ENCODE measurements at places on chromosomes 5 and 9.

- H3K27me3 ChIP-seq: no peaks in the 10 kb centered on the region
- no peak for DNase-seq
- no peak overlapping the region for H3K4me3 ChIP-seq
- H3K27ac ChIP-seq: no peak overlapping the region
Observed at GRCh38 chr5:40223884-40224402, 455.8 kb upstream of the PTGER4 start.

DNA sequence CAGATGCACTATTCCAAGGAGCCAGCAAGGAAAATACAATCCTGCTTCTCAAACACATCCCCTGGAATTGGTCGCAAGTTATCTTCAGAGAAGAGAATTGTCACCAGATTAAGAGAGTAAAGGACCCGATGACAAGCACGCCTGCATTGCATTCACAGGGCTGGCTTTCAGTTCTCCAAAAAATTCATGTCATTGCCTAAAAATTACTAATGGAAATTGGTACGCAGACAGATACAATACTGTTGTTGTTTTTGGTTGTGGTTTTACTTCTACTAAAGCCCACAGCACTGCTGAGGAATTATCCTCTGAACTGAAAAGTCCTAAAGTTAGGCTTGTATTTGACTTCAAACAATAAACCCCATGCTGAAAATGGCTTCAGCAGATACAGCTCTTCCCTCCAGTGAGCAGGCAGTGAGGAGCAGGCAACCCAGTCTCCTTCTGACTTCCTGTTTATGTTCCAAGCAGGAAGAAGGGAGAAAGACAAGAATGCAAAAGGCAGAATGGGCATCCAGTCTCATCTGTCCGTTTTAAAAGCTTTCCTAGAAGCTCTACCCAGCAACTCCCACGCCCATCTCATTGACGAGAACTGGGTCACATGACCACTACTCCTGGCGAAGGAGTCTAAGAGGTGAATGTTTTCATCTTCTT lies 80.6 kb upstream of the ZNF366 start:
- H3K36me3 ChIP-seq: no peaks in the 10 kb centered on the region
- H3K4me1 ChIP-seq: peaks cover 7% of the 10 kb centered on the region
- no peak for DNase-seq
- H3K27ac ChIP-seq: no peak overlapping the region
- no peak overlapping the region for H3K4me3 ChIP-seq

- no peaks in the 10 kb centered on the region for H3K36me3 ChIP-seq
- DNase-seq: no peak
- no peaks in the 10 kb centered on the region for H3K27me3 ChIP-seq
- no peaks in the 10 kb centered on the region for H3K4me1 ChIP-seq
- no peak overlapping the region for H3K27ac ChIP-seq
Observed at GRCh38 chr5:174837919-174838902, 113.8 kb downstream of the MSX2 start.

- H3K36me3 ChIP-seq: no peaks in the 10 kb centered on the region
- no peak overlapping the region for H3K27ac ChIP-seq
- no peak for DNase-seq
Observed at GRCh38 chr9:3321186-3321585, 204.6 kb downstream of the RFX3 start.

- H3K27ac ChIP-seq: no peak overlapping the region
- H3K4me1 ChIP-seq: peaks cover 1% of the 10 kb centered on the region
- H3K27me3 ChIP-seq: no peaks in the 10 kb centered on the region
Observed at GRCh38 chr9:99576002-99576401, 245.7 kb upstream of the NR4A3 start.

- DNase-seq: no peak
- H3K27ac ChIP-seq: no peak overlapping the region
- no peaks in the 10 kb centered on the region for H3K27me3 ChIP-seq
- no peaks in the 10 kb centered on the region for H3K36me3 ChIP-seq
- H3K4me3 ChIP-seq: no peak overlapping the region
Observed at GRCh38 chr5:133704411-133704810, 92.1 kb upstream of the FSTL4 start.

DNA sequence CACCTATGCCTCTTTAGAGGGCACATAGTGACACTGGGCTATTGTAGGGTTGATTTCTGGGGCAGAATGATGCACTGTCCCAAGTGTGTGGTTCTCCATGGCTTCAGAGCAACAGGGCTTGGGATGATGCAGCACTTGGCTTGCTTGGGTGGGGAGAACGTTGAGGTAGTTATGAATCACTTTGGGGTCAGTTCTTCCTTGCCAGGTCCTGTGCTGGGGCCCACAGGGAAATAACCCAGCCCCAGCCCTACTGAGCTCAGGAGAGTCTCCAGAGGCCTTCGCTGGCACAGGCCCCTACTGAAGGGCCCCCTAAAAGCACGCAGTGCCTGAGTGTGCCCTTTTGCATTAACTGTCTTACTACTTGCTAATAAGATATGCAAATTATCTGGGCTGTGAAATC lies 24.2 kb downstream of the JADE2 start:
- no peaks in the 10 kb centered on the region for H3K4me1 ChIP-seq
- no peak for DNase-seq
- no peak overlapping the region for H3K4me3 ChIP-seq
- no peak overlapping the region for H3K27ac ChIP-seq

DNA sequence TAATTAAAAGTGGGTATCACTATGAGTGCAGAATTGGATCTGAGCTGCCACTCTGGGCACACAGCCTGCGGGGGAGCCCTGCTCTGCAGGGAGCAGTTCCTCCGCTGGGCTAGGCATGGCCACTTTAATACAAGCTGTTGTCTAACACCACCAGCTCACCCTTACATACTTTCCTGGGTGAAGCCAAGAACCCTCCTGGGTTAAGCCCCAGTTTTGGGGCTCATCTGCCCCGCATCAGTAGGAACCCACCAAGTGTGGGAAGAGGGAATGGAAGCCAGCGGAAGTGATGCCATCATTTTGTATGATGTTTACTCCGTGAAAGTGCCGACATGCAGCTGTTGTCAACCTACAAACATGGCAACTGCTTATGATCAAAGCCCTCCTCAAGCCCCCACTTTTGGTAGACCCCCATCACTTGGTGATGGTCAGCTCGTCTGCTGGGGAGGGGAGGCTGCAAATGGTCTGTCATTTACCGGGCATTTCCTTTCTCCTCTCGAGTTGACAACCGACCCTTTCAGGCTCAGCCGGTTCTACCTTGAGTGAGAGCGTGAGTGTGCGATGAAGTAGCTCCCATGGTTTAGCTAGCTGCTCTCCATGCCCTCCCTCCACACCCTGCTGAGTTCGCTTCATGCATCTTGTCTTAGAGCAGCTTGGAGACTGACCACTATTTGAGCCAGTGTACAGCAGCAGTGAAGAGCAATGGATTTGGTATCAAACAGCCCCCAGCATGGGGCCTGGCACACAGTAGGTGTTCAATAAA lies 95.3 kb upstream of the IER5L start:
- no peak overlapping the region for H3K4me3 ChIP-seq
- H3K4me1 ChIP-seq: peaks cover 18% of the 10 kb centered on the region
- no peak overlapping the region for H3K27ac ChIP-seq
- H3K36me3 ChIP-seq: no peaks in the 10 kb centered on the region

DNA sequence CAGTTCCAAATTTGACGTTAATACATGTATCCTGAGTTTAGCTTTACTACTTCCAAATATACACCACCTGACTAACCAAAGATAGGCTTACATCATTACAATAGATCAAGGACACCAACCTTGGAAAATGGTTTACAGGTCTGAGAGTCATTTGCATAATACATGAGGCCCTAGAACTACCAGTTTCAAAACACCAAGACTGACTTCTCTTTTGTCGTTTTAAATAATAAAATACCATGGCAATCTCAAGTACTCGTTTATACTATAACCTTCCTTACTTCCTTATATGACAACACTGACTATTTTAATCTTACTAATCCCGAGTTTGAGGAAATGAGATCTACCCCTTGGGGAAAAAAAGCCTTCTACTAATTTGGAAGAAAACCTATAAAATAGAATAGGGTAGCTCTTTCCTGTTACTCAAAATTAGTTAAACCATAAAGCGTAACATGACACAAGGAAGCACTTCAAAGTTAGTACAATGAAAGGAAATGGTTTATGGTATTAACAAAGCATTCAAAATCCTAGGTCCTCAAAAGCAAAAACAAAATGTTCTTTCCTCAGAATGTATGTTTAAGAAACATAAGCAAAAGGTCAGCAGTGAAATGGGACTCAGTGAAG lies 42.1 kb downstream of the UBQLN1 start:
- H3K27me3 ChIP-seq: no peaks in the 10 kb centered on the region
- no peaks in the 10 kb centered on the region for H3K4me1 ChIP-seq
- H3K36me3 ChIP-seq: peaks cover 11% of the 10 kb centered on the region
- DNase-seq: no peak
- no peak overlapping the region for H3K27ac ChIP-seq

GRCh38 chr5:160438316-160439204 lies 16.9 kb downstream of the PTTG1 start:
- H3K4me1 ChIP-seq: peaks cover 15% of the 10 kb centered on the region
- no peaks in the 10 kb centered on the region for H3K36me3 ChIP-seq
- H3K27me3 ChIP-seq: no peaks in the 10 kb centered on the region
- H3K27ac ChIP-seq: no peak overlapping the region

- DNase-seq: no peak
- no peaks in the 10 kb centered on the region for H3K27me3 ChIP-seq
- no peak overlapping the region for H3K27ac ChIP-seq
- no peak overlapping the region for H3K4me3 ChIP-seq
Observed at GRCh38 chr5:78586251-78586650, 62.3 kb downstream of the LHFPL2 start.

DNA sequence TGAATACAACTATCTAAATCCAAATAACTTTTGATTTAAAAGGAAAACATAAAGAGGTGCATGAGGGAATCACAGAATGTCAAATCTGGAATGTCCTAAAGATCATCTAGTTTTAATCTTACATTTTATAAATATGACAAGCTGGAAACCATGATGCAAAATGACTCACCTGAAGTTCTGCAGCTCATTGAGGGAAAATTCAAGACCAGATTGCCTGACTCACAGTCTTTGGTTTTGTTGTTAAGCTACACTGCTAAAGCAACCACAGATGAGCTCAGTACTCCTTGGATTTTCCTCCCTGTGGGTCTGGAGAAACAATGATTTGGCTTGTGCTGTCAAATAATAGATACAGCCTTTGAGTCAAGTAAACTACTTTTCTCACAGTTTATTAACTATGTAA lies 19.1 kb upstream of the EDIL3 start:
- H3K4me1 ChIP-seq: no peaks in the 10 kb centered on the region
- no peak overlapping the region for H3K27ac ChIP-seq
- H3K4me3 ChIP-seq: no peak overlapping the region
- no peak for DNase-seq
- H3K27me3 ChIP-seq: no peaks in the 10 kb centered on the region

- no peaks in the 10 kb centered on the region for H3K27me3 ChIP-seq
- H3K27ac ChIP-seq: no peak overlapping the region
- no peak overlapping the region for H3K4me3 ChIP-seq
Observed at GRCh38 chr5:42547141-42547540, 123.9 kb downstream of the GHR start.

DNA sequence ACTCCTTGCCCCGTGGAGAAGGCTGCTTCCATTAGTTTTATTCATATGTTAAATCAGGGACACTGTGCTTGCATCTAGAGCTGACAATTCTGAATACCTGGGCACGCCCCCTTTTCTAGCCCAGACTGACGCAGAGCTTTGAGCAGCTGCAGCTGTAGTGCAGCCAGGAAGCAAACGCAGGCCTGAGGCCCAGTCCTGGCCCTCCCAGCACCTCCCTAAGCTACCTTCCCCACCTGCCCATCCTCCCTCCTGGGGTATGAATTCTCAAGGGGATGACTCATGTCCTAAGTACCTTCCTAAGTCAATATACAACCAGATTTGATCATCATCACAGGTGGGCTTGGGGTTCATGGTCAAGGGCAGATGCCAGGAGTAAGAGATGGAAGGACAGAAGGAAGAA lies 3.5 kb downstream of the PHF19 start:
- H3K4me3 ChIP-seq: no peak overlapping the region
- H3K36me3 ChIP-seq: peaks cover 11% of the 10 kb centered on the region
- H3K27ac ChIP-seq: no peak overlapping the region
- H3K27me3 ChIP-seq: no peaks in the 10 kb centered on the region

DNA sequence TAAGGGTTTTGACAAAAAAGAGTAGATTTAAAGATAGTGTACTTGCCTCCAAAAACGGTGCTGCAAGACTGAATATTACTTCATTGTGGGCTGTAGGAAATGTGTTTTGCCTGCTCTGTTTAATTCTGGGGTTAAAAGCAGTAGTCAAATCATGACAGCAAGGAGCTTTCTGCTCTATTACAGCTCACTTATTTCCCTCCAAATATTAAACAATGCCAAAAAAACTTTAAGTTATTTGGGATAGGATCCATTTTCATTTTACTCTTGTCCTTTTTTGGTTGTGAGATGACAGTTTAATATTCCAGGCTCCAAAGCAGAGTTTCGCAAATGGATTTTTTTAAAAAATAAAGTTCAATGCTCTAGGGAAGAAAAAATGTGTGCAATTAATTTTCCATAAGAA lies 340.4 kb upstream of the RGMB start:
- no peak overlapping the region for H3K27ac ChIP-seq
- no peak for DNase-seq
- H3K27me3 ChIP-seq: no peaks in the 10 kb centered on the region

GRCh38 chr5:14038341-14038959 lies 94.0 kb upstream of the DNAH5 start:
- no peak overlapping the region for H3K27ac ChIP-seq
- no peaks in the 10 kb centered on the region for H3K27me3 ChIP-seq
- no peak for DNase-seq
- no peak overlapping the region for H3K4me3 ChIP-seq
- H3K36me3 ChIP-seq: no peaks in the 10 kb centered on the region

DNA sequence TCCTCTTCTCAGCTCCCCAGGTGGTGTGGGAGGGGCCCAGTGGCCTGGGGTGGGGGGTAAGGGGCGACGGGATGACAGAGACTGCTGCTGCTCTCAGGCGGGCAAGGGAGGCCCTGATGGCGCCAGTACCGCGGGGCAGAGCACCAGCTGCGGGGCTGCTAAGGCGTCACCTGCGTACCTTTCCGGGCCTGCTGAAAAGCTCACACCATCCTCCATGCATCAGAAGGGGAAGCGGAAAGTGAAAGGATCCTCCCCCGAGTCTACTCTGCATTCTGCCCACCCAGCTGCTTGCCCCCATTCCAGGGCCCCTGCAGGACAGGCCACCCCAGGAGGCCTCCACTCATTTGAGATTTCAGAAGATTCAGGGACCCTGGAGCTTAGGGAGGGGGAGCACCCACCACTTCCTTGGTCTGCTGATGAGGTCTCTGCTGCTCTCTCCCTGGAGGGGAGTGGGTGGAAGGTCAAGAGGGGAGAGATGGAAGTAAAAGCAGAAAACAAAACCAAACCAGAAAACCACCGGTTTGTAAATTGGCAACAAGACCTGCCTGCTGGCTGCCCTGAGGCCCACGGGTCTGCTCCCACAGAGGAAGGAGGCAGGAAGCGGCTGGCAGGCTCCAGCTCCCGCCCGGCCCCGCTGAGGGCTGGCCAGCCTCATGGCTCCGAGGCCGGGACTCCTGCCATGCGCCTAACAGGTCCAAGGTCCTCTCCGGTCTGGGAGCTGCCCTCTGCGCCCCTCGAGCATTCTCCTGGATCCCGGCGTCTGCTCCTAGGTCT lies 33.6 kb downstream of the PRRT1B start:
- DNase-seq: no peak
- H3K4me1 ChIP-seq: peaks cover 2% of the 10 kb centered on the region
- no peaks in the 10 kb centered on the region for H3K27me3 ChIP-seq
- peaks cover 21% of the 10 kb centered on the region for H3K36me3 ChIP-seq
